ENCODE measurements at places on chromosomes 6 and 20.

GRCh38 chr20:8043687-8044282, 24.2 kb upstream of the TMX4 start:
- DNase-seq: no peak

GRCh38 chr20:18831830-18832499, 18.4 kb downstream of the SCP2D1 start:
- no peak for DNase-seq

GRCh38 chr6:32956176-32956575, 3.3 kb upstream of the HLA-DMA start:
- no peak for DNase-seq

DNA sequence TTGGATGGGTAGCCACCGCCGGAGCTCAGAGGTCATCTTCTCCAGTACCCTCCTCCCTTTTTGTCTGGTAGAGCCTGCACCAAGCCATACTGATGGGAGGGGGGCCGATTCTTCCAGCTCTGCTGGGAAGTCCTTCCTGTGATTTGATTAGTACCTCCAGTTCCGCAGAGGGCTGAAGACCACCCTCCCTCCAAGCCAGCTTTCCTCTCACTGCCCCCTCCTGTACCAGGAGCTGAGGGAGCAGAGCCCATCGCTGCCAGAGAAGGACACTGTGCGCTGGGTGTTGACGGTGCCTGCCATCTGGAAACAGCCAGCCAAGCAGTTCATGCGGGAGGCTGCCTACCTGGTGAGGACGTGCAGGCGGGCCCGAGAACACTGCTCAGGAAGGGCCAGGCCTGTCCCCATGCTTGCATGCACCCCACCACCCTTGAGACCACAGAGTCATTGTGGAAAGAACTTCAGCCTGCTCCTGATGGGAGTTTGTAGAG, 13.2 kb downstream of the HSPA12B start:
- no peak for DNase-seq

DNA sequence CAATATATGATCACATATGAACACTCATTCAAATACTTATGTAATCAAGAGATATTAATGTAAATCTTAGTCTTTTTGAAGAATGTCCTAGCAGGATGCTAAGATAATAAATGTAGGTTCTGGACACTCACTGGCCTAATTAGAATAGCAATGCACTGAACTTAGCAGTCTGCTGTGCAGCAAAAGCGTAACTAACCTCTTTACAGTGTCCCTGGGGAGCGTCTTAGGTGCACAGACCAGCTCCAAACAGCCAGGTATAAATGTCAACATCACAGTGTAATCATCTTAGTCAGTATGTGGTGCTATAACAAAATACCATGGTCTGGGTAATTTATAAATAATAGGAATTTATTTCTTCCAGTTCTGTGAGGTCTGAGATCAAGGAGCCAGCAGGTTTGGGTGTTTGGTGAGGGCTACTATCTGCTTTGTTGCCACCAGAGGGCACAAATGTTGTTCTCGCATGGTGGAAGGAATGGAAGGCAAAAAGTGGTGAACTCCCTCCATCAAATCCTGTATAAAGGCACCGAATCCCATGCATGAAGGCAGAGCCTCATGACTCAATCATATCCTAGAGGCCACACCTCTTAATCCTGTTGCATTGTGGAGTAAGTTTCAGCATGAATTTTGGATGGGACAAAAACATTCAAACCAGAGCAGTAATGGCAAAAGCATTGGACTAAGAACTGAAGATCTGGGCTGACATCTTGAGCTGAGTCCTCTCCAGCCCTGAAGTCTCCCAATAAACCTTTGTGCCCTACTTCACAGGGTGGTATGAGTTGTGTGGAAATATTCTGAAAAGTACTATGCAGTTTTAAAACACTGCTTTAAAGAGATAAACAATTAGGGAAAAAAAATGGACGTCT, 41.8 kb upstream of the FOXO3 start:
- DNase-seq: no peak
